Gastrocnemius medialis (tissue), 4 donors: ENCODE measurements at places on chromosomes 16 and 17.

DNA sequence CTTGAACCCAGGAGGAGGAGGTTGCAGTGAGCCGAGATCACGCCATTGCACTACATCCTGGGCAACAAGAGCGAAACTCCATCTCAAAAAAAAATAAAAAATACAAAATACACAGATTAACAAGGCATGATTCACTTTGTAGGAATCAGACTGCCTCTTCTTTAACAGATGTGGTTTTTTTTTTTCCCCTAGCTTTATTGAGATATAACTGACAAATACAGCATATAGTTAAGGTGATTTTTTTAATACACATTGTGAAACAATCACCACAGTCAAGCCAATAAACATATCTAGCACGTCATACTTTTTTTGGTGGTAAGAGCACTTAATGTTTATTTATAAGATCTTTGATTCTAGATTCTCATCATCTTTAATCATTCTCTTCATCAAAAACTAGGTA is 87.8 kb downstream of the SPAG9 start:
- DNase-seq, result no peak

DNA sequence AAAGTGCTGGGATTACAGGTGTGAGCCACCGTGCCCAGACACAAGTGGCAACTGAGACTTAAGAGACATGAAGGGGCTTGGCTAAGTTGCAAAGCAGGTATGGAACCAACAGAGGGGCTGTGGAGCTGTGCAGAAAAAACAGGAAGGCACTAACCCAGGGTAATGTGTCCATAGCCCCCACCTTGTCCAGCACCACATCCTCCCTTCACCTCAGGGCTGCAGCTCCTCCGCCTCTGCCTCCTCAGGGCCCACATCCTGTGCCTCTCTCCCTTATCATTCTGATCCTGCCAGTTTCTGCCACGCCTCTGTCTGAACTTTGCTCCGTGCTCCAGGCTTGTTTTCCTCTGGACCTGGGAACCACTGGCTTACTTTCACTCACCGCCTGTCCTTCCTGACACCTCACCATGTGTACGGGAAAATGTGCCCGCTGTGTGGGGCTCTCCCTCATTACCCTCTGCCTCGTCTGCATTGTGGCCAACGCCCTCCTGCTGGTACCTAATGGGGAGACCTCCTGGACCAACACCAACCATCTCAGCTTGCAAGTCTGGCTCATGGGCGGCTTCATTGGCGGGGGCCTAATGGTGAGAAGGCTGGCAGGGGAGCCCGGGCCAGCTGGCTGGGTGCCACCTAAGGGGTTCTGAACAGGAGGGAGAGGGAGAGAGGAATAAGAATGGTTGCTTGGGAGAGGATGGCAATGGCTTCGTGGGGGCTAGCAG is at the start of gene TM4SF5:
TSS of gene TM4SF5 (plus strand) at position 368 of the 716 bp plus-strand sequence. CDS start at position 405, 37 bp downstream.
- no peak for DNase-seq

DNA sequence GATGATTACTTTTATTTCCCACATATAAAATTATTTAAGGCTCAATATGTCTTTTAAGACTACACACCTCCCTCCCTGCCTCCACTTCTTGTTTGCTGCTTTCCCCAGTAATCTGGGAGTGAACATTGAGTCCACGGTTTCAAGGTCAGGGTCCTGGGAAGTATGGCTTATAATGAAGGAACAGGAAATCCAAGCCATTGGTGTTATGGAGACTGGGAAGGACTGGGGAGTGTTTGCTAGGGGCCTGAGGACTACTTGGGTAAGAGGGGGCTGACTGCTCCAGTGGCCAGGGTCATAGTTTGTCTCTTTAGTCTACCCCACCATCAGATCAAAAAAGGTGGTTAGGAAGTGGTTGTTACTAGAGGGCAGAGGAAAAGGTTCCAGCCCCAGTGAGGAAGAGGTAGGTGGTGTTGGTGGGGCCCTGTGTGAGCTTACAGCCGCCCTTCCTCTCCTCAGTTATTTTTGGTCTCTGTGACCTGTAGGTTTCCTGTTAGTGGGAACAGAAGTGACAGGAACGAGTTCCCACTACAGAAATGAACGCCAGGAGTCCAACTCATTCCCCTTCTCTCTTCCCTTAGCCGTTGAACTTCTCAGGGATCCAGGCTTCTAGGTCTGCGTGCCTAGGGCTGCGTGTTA is 742 bp upstream of the SLC16A13 start:
- DNase-seq, result no peak

DNA sequence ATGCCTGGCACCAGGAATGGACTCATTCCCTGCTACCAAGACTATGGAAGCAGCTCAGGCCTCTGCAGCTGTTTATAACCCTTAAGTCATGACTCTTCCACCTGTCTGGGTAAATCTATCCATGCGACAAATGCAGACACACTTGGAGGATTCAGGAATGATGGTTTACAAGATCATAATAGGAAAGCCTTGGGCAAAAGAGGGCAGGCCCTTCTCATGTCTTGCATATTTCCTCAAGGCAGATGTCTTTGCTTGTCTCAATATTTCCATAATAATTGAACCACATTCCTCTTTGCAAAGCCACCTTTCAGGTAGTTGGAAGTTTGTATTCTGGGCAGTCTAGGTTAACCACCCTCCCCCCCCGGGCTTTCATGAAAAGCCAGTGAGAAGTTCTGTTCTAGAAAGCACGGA is 884 bp upstream of the JPT1 start:
- no peak for DNase-seq

GRCh38 chr16:71414038-71414437 is 27.8 kb downstream of the TLE7 start:
- no peak for DNase-seq

- DNase-seq, result no peak
Observed at GRCh38 chr16:25108054-25108453, 3.5 kb upstream of the LCMT1 start.

- no peak for DNase-seq
Observed at GRCh38 chr16:732936-733335, 6.0 kb downstream of the HAGHL start.

DNA sequence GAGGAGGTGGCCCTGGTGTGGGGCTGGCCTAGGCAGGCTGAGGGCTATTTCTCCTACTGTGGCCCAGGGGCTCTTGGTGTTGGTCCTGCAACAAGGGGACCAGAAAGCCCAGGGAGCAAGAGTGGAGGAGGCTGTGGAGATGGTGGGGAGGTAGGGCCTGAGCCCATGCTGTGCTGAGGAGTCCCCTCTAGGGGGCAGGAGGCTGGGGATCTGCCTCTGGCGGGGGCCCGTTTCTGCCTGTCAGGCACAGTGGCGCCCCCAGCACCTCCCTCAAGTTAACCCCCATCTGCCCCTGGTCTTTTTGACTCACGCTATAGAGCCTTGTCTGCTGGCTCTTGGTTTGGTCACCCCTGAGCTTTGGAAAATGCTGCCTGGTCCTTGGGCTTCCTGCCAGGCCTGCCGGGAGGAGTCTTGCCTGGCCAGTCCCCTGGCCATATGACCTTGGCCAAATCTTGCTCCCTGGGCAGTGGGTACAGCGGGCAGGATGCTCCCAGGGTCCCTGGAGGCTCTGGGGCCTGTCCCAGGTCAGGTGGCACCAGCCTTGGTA is 5.9 kb downstream of the BAIAP2 start:
- DNase-seq, result no peak

GRCh38 chr17:64357191-64357981 is 33.3 kb downstream of the PECAM1 start:
- peak; percentile 38 for DNase-seq
